GM18507 (cell line): ENCODE measurements at places on chromosomes 3 and 15.

GRCh38 chr3:17558565-17558964, 183.9 kb downstream of the TBC1D5 start:
- DNase-seq: no peak

DNA sequence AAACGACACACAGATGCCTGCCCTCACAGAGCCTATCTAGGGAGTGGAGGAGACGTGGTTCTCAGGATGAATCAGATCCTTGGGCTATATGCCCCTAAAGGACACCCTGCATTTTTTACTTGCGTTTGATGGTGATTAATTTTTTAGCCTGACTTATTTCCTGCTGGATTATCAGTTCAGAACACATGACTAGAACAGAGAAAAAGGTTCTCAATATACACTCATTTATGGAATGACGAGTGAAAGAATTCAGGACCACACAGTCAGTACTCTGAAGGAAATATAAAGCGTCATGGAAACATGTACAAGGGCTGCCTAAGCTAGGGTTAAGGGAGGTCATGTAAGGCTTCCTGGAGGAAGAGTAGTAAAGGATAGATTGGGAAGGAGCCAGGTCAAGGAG, 121.8 kb downstream of the SSR3 start:
- no peak for DNase-seq

GRCh38 chr3:72591522-72592421, 256.5 kb downstream of the SHQ1 start:
- DNase-seq: no peak

DNA sequence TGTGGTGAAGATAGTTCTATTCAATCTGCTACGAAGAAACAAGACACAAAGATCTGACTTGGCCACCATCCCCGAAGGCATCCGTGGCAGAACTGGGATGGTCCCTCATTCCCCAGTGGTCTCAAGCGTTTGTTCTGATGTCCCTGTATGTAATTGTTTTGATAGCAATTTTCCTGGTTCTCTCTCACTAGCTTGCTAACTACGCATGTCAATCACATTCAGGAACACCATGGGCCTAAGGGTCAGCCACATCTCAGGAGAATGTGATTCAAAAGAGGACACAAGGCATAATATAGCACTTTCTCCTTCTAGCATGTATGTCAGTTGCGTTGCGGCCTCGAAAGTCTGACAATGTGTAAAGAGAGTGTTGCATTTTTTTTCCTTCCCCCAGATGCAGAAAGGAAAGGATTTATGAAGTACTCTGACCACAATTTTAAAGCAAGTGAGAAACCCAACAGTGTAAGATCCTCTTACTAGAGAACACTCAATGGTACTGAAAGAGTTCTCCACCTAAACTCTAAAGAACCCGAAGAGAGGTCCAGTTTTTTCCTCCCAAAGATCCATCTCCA, 32.0 kb upstream of the TCF12 start:
- no peak for DNase-seq

DNA sequence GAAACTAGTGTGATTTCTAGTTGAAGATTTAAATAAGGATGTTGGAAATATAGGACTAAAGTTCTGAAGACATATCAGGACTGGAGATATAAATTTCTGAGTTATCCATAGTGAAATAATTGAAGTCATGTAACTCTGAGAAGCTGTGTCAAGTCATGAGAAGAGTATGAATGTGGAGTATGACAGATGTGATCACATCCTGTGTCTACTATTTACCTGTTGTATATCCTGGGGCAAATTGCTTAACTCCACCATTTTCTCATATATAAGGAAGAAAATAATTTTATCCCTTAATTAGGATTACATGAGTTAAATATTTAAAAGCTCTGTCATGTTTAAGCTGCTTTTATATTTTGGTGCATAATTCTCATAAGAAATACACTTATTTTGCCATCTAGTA, 350.3 kb downstream of the ZBTB20 start:
- no peak for DNase-seq
